ENCODE measurements at places on chromosomes 11 and 22.
A peak's percentile ranks its signal among the peaks of the same experiment; 100 is the strongest.

GRCh38 chr22:49423125-49423650 is 404.5 kb downstream of the BRD1 start:
- no peak for DNase-seq

DNA sequence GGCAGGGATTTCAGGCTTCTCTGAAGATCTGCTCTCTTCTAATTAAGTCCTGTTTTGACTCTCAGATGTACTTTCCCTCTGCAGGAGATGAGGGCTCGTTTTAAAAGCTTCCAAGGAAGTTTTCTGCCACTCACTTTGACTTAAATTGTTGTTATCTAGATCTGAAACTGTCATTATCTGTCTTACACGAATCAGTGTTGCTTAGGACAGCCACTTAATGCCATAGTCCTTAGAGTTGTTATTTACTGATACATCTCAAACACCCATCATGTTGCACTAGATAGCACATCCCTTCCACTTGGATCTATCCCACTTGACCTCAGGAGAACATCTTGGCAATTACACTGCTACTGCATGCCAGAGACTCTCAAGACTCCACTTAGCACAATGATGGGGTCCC is 86.9 kb upstream of the FAT3 start:
- DNase-seq = no peak

GRCh38 chr11:19756675-19757475 is 44.2 kb downstream of the NAV2 start:
- DNase-seq = no peak

DNA sequence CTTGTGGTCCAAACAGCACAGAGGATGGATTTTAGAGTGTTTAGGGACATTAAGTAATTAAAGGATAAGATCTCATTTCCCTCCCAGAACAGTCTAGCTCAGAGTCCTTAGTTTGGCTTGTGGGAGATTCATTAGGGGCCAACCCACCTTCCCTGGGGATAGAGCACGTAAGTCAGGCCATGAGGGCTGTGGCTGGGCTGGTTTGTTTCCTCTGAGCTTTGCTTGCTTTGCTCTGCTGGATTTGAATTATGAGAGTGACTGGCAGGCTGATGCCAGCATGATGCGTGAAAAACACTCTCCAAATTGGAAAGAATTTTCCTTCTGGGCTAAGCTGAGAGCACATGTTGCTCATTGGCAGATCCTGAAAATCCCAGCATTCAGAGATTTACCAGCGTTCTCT is 84.7 kb upstream of the HEPHL1 start:
- no peak for DNase-seq

- DNase-seq = no peak
These were observed 36.3 kb downstream of the TIMP3 start for GRCh38 chr22:32837803-32838202.

GRCh38 chr11:94276943-94277342 is 27.4 kb upstream of the IZUMO1R start:
- DNase-seq = no peak

DNA sequence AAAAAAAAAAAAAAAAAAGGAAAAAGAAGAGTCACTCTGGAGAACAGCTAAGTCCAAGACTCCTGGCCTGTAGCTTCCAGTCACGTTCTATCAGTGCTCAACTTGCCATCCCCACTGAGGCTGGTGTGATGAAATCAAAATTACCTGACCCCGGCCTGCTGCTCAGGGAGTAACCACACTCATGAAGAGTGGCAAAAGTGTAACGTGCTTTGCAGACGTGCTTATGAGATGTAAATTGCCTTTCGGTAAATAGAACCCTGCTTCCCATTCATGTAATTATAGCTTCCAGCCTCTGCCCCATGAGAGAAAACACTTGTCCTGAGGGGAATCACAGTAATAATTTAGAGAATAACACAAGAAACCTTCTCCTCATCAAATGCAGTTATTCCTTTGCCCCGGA is 28.2 kb upstream of the CHKA start:
- no peak for DNase-seq

DNA sequence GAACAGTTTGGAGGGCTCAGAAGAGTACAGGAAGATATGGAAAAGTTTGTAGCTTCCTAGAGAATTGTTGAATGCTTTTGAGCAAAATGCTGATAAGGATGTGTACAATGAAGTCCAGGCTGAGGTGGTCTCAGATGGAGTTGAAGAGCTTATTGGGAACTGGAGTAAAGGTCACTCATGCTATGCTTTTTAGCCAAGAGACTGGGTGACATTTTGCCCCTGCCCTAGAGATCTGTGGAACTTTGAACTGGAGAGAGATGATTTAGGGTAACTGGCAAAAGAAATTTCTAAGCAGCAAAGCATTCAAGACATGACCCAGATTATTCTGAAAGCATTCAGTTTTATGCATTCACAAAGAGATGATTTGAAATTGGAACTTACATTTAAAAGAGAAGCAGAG is 27.9 kb upstream of the CABP2 start:
- no peak for DNase-seq

DNA sequence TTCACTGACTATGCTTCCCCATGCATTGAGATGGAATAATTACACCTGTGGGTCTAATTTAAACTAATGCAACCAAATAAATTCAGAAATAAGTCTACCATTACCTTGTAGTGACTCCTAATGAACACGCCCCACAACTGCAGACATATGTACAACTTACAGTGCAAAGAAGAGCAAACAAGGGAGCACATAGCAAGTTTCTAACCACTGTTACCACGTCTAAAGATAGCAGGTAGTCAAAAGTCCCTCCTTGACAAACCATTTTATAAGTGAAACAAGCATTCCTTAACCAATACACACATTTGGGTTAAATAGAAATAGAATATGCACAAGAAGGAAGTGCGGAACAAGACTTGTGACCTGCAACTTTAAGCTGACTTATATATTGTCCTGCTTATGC is 20.6 kb downstream of the PHF21A start:
- DNase-seq = no peak

- DNase-seq = no peak
These were observed 599.3 kb downstream of the BUD13 start for GRCh38 chr11:116173506-116173905.

DNA sequence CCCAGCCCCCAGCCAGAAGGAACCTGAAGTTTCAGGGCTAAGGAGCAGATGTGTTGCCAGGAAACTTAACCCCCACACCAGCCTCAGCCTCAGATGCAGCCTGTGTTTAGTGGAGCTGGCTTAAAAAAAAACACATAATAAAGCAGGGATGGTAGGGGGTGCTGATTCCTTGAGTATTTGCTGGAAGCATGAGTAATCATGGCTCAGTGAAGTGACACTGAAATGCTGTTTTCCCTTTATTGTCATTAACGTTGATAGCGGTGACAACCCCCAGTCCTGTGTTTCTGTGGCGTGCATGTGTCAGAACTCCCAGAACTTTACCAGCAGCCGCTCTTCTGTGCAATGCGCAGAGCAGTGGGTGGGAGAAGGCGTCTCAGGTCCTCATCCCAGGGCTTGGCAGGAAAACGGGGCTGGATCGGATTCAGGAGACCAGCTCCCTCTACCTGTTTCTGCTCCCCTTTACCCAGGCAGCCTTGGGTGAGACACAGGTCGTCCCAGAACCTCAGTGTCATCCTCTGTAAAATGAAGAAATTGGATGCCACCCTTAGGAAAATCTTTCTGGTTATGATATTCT is 1282.1 kb downstream of the TBC1D22A start:
- DNase-seq = no peak

- DNase-seq = no peak
These were observed 4.3 kb downstream of the ATL3 start for GRCh38 chr11:63666874-63667273.

DNA sequence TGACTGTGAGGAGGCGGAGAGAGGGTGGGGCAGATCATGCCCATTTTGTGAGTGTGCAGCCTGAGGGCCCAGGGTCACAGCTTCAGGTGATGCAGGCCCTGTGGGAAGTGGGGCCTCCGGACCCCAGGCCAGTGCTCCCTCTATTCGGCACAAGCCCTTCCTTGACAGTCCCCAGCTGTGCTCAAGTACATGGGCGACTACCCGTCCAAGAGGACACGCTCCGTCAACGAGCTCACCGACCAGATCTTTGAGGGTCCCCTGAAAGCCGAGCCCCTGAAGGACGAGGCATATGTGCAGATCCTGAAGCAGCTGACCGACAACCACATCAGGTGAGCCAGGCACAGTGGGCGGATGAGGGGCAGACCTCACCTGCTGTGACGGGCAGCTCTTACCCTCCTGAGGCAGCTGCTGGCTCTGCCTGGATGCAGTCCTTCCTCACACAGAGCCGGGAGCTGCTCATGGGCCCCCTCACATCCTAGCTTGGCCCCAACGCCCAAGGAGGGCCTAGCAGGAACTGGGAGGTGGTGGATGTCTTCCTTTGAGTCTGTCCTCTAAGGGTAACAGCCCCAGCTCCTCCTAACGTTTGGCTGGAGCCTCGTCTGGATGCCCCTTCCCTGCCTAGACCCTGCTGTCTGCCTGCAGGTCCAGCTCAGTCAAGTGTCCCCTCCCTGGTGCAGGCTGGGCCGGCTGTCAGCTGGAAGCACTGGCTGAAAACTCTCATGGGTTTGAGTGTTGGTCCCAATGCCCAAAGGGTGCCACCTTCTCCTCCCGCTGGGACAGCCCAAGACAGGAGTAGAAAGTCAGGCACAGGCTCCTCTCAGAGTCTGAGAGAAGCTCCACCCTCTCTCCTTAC is 76.1 kb downstream of the MYO7A start:
- DNase-seq = no peak

DNA sequence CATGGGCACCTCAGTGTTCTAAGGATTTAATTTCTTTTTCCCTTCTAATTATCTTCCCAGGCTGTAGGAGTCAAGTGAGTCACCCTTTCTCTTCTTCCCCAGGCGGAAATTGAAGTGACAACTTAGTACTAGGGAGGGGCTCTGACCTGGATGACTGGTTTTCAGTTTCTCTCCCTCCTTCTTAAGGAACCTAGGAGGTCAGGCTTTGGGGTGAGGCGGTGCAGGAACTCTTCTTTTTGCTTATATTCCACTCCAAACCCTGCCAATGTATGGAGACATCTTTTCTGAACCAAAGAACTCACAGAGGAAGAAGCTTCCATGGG is 12.6 kb downstream of the ZDHHC5 start:
- DNase-seq = no peak

DNA sequence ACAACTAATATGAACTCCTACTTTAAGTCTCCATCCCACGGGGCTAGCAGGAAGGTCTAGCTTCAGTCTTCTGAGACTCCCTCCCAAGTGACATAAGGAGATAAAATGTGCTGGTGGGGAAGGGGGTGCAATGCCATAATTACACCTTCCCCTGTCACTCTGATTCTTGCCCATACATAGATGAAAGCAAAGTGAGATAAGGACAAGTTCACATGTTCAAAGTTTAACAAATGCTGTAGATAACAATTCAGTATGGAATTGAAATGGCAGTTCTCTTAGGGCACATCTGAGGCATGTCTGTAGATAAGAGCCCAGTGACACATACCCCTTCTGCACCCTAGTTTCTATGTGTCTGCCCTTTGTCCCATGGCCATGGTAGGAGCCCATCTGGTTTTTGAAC is 38.2 kb upstream of the PANX1 start:
- no peak for DNase-seq

DNA sequence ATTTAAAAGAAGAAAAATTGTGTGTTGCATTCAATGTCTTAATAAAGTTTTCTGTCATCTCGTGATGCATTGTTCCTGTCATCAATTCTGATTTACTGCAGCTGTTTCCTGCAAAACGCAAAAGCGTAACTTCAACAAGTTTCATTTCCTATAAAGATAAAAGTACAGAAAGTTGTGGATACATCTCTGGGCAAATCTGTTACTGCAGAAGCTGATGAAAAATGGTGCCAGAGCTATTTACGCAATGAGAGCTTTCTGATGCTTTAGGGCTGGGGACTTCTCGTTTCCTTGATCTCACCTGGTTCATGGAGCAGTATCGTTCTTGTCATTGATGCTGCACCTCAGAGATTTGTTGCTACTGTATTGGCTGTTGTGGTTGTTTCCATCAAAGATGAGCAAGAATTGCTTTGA is 15.5 kb upstream of the MS4A12 start:
- no peak for DNase-seq

GRCh38 chr11:62710001-62710345 is 2.5 kb downstream of the GNG3 start:
- no peak for DNase-seq

DNA sequence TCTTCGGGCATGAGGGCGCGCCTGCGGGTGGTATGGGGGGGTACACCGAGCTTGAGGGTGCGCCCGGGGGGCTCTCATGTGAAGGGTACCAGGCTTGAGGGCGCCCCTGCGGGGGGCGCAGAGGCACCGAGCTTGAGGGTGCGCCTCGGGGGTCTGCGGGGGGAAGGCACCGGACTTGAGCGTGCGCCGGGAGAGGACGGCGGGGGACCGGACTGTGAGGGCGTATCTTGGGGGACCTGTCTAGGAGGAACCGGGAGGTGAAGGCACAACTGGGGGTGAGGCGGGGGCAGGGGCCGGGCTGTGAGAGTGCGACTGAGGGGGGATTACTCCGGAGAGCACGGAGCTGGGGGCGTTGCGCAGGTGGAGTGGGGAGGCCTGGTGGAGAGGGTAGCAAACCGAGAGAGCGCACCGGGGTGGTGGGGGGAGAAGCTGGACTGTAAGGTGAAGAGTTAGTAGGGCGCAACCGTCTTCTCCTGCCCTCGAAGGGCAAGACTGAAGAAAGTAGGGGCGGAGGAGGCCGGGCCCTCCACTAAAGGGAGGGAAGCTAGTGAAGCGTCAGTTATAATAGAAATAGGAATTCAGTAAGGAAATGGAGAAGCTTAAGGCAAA is 1.1 kb upstream of the DDX6 start:
- no peak for DNase-seq

GRCh38 chr22:49261616-49262015 is 566.1 kb downstream of the BRD1 start:
- DNase-seq = no peak

DNA sequence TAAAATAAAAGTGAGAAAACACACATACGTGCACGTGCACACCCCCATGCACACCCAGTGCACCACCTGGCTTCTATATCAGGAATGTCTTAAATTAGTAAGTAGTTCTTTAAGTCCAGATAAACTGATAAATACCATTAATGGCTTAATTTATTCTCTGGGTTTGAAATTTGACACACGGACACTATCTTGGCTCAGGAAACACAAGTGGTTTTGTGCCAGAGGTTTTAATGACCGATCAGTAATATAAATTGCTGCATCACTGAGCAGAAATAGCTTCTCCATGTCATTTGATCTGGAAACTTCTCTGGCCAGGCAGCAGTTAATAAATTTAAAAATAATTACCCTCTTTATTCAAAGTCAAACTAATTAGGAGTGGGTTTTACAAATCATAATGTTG is 101.5 kb upstream of the NNMT start:
- no peak for DNase-seq

GRCh38 chr22:37893583-37893983 is 12.5 kb upstream of the MICALL1 start:
- no peak for DNase-seq

DNA sequence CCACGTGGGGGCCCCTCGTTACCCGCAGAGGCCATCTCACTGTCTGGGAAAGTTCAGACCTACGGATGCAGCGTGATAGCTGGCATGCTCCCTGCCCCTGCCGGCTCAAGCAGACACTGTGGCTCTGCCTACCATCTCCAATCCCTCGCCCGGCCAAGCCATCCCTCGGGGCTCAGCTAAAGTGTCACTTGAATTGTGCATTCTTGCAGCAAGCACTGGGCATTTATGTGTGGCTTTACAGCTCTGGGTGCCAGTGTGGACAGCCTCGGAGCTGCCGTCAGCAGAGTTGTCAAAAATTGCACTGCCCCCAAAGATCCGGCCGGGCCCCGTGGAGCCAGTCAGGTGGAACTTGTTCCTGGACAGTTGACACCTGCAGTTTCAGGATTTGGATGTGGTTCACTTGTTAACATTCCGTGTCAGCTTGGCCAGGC is 75.0 kb upstream of the FGF3 start:
- DNase-seq = no peak

GRCh38 chr11:74611369-74611861 is 19.0 kb downstream of the POLD3 start:
- peak; percentile 86 for DNase-seq

All from BJ (cell line).